ENCODE measurements at places on chromosomes 7 and 10.

GRCh38 chr10:118057361-118057760 is 10.6 kb upstream of the RAB11FIP2 start:
- DNase-seq, result no peak

- DNase-seq, result no peak
These were observed 31.6 kb downstream of the CTTNBP2 start for GRCh38 chr7:117841611-117842010.

- DNase-seq, result no peak
These were observed 116.4 kb upstream of the HGF start for GRCh38 chr7:81886211-81886764.

GRCh38 chr7:128302139-128302538 is 41.6 kb downstream of the RBM28 start:
- DNase-seq, result no peak

DNA sequence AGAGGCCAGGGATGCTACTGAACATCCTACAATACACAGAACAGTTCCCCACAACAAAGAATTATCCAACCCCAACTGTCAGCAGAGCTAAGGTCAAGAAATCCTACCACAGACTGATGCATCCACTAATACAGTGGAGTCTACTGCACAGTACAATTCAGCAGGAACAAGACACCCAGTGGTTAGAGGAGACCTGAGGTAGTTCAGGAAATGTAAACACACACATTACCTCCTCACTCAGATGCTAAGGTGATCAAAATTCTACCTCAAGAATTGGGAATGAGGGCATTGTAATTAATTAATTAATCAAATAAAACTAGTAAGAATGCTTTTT is 91.4 kb downstream of the ZFAND4 start:
- DNase-seq, result no peak

GRCh38 chr10:11234857-11235531 is 217.3 kb downstream of the CELF2 start:
- DNase-seq, result no peak

GRCh38 chr7:158404031-158404761 is 183.4 kb downstream of the PTPRN2 start:
- no peak for DNase-seq

DNA sequence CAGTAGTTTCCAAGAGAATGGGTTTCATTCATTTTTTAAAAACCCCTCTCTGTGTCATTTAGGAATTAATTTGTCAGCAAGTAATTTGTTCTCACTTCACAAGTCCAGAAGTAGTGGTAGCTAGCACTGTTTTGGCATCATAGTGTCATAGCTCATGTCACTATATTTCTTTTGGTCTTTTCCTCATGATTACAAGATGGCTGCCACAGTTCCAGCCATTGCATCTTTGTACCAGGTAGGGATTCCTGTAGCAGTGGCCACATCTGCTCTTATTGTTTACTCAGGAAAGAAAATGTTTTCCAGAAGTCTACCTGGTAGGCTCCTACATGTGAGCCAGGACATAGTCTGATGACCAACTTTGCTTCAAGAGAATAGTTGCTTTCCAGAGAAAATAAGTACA is 16.2 kb downstream of the GALNT17 start:
- DNase-seq, result no peak
